ENCODE measurements at places on chromosomes 2 and 18.
A peak's percentile ranks its signal among the peaks of the same experiment; 100 is the strongest.

GRCh38 chr18:9647496-9648323, 33.4 kb upstream of the PPP4R1 start:
- DNase-seq: no peak

- DNase-seq: no peak
Measured at GRCh38 chr18:31197676-31198075, 35.0 kb upstream of the DSC1 start.

DNA sequence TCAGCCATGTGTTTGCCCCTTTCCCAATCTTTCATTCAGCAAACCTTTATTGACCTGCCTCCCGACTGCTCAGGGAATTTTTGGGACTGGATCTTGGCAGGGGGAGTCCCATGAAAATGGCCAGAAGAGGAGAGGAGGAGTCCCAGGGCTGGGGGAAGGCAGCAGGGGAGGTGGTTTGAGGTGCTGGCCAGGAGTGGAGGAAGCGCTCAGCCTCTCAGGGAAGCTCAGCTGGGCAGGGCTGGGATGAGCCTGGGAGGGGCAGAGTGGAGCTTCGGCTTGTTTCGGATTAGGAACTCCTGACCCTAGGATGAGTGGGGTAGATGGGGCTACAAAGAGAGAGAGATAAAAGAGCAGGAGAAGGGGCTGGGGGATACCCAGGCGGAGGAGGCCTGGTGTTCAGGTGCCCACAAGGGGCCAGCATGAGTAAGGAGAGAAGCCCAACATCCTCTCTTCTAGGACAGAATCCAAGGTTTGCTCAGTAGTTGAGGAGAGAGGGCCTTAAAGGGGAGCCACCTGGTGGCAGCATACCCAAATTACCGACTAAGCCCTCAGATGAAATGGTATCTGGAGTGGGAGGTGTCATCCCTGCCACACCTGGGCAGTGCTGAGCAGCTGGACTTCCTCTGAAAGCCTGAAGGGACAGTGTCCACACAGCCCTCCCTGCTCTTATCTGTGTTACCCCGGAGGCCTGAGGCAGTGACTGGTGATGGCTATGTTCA, 91.1 kb downstream of the INHBB start:
- no peak for DNase-seq

DNA sequence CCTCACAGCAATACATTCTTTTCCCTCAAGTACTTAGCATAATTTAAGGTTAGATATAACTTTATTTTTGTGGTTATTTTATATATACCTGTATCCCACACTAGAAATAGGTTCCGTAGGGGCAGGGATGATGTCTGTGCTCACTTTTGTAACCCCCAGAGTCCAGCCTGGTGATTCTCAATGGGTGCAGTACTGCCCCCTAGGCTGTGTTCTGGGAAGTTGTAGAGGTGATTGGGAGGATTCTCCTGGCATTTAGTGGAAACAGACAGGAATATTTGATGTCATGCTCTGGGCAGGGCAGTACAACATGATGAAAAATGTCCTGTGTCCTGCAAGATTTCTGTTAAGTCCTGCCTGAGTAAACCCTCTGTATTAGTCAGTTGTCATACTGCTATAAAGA, 333.3 kb downstream of the PLCL1 start:
- no peak for DNase-seq

- DNase-seq: no peak
Measured at GRCh38 chr2:45195916-45196315, 186.7 kb upstream of the SIX2 start.

- no peak for DNase-seq
Measured at GRCh38 chr2:21627938-21628337, 504.2 kb downstream of the TDRD15 start.

- no peak for DNase-seq
Measured at GRCh38 chr2:234291765-234292204, 205.1 kb downstream of the ARL4C start.

DNA sequence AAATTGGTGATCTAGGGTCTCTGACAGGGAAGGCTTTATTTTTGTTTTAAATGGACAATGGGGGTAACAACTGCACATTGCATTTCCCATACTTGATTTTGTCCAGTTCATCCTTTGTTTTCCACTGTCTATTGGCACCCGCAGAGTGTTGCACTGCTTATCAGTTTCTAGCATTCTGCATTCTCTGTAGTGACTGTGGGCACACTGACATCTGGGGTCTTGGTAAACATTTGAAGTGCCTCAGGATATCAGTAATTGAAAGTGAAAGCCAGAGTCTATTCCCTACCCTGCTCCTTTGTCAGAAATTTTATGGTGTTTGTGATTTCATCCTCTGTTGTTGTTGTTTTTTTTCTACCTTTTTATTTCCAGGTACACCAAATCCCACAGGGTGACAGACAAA, 132.1 kb upstream of the EPC2 start:
- no peak for DNase-seq

DNA sequence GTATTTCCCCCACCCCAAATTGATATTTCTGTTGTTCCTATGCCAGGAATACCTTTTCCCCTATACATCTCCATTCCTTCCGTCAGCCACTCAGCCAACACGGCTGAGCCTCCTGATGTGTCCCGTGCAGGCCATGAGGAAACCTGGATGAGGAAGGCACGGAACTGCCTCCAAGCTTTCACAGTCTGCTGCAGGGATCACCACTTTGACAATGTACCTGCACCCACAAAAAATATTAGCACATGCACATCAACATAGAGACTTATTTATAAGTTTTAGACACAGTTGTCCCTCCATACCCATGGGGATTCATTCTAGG, 101.4 kb upstream of the PPP1CB start:
- no peak for DNase-seq

DNA sequence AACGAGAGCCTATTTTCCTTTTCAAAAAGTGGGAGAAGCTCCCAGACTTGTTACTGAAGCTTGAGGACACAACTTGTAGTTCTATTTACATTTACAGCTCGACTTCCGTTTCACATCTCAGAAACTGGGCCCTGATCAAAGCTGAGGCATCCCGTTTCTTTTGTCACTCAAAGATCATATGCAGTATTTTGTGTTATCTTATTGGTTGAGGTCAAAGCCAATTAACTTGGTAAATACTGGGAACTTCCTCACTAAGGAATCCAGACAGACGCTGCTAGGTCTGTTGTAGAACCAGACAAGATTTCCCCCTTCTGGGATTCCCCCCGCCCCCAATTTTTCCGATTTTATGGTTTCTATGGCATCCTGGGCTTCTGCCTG, 50.3 kb downstream of the TSN start:
- no peak for DNase-seq

DNA sequence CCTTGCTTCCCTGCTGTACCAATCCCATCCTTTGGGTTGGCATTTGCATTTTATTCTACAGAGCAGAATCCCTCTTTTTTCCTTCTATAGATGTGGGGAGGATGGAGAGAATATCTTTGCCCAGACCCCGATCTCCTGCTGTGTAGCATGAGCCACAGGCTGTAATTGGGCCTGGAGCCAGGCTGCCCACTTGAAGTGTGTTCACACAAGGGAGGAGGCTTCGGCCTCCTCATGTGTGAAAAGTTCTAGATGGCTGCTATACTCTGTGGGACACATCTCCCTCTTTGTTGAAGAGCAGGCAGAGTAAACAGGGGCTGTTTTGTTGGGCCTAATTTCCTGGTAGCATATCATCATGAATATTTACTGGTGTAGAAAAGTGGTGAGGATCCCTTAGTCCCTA, 126.3 kb downstream of the XRCC5 start:
- DNase-seq: no peak

DNA sequence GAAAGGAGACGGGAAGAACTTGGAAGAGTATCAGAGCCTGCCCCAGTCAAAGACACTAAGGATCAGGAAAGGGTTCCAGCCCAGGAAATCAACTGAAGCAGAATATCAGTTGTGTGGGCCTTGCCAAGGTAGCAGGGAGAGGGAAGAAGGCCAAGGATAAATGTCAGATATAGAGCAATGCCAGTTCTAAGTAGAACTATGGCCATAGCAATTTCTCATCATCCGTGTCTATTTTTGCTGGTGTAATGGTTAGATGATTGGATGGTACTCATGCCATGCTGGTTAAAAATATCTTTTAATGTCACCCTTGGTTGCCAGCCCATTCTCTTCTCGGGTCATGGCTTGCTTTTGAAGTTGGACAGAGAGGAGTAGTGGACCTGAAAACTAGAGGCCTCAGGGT, 41.9 kb downstream of the MAIP1 start:
- no peak for DNase-seq

DNA sequence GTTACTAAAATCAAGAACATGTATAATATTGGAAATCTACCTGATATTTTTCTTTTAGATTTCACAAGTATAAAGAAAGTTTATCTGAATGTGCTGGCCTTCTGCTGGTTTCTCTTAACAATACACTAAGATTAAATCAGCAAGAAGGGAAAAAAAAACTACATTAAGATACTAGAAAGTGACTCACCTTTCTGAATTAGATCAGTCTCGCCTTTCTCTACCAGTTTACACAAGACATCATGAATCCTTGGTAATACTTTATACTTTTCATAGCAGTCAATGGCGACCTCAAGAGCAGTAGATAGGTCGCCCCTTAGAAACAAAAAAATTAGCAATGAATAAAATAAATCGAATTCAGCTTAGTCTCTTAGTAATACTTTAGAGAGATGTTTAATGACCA, 61.2 kb downstream of the LRPPRC start:
- no peak for DNase-seq

- DNase-seq: no peak
Measured at GRCh38 chr18:27081701-27082100, 103.4 kb downstream of the CHST9 start.

DNA sequence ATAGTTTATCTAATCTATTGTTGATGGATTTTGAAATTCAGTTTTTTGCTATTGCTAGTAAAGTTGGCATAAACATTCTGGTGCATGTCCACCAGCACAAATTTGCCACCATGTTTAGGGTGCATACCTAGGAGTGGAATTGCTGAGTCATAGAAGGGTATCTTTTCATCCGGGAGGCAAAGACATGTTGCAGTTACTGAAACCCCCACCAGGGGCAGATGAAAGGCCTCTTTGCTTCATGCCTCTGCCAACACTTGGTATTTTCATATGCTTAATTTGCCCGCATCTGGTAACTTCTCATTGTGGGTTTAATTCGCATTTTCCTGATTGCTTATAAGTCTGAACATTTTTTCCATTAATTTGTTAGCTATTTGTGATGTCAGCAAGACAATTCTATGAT, 8.2 kb downstream of the DCC start:
- DNase-seq: no peak

GRCh38 chr2:85413592-85414420, 3.6 kb upstream of the CAPG start:
- peak; percentile 41 for DNase-seq

DNA sequence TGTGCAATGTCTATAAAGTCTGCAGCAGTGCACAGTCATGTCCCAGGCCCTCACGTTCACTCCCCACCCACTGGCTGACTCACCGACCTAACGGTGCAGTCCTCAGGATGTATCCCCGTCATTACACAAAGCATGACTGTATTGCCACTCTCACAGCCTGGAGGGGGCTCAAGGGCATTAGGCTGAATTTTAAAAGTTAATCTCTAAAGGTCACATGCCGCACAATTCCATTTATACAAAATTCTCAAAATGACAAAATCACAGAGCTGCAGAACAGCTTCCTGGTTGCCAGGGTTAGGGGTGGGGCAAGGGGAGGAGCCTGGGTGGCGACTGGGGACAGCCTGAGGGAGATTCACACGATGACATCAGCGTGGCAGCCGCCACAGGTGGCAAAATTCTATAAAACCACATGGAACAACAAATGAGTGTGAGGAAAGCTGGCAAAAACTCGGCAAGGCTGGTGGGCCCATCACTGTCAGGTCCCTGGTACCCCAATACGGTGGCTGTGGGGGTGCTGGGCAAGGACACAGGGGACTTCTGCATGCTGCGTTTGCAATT, 97.6 kb downstream of the NDUFA10 start:
- peak; percentile 53 for DNase-seq

- DNase-seq: no peak
Measured at GRCh38 chr18:13076886-13077285, 85.7 kb downstream of the CEP192 start.

GRCh38 chr2:73935641-73936040, 9.0 kb downstream of the DGUOK start:
- DNase-seq: no peak

DNA sequence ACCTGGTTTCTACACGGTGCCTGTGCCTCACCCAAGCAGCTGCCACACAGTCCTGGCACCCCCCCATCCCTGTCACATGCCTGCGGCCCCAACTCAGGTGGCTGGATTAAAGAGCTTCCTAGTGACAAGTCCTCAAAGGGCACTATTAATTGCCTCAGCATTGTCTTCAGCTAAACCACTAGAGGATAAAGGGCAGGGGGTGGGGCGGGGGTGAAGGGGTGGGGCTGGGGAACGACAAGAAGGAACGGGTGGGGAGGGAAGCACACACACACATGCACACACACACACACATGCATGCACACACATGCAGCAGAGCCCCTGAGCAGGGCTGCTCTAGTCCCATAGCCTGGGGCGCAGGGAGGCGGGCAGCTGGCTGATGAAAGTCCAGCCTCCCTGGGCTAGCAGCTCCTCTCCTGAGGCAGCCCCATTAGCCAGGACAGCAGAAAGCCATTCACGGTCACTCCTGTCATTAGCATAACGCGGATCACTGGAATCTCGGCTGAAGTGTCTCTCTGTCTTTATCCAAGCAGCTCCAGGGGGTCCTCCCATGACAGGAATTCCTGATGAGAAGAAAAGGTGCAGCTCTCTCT, 7.4 kb upstream of the TEX261 start:
- DNase-seq: no peak

- DNase-seq: no peak
Measured at GRCh38 chr2:176161825-176162626, 4.9 kb downstream of the HOXD3 start.

- DNase-seq: no peak
Measured at GRCh38 chr18:13725566-13726231, 659 bp downstream of the FAM210A start.

DNA sequence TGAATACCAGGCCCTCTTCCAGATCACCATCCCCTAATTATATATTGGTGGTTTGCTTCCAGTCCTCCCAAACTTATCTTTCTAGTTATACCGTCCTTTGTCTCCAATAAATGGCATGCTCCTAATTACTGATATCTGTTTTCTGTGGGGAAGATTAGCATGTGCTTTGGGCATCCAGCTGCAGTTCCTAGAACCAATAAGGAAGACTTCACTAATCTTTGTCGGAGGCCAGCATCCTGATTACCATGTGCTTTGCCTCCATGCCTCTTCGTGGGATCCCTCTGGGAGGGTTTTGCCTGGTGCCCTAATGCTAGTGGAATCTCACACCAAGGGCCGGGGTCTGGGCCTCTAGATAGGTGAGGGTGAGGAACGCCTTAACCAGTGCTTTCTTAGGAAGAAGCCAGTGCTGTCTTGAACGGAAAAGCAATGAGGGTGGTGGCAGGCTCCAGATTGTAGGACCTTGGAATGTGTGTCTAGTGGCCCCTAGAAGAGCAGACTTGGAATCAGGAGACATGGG, 47.7 kb downstream of the ACKR3 start:
- no peak for DNase-seq

GRCh38 chr18:46721331-46721730, 35.5 kb downstream of the ST8SIA5 start:
- DNase-seq: no peak
